ENCODE measurements at places on chromosomes 2 and 18.

- DNase-seq: no peak
These were observed 12.6 kb downstream of the CTAGE1 start for GRCh38 chr18:22405142-22405541.

DNA sequence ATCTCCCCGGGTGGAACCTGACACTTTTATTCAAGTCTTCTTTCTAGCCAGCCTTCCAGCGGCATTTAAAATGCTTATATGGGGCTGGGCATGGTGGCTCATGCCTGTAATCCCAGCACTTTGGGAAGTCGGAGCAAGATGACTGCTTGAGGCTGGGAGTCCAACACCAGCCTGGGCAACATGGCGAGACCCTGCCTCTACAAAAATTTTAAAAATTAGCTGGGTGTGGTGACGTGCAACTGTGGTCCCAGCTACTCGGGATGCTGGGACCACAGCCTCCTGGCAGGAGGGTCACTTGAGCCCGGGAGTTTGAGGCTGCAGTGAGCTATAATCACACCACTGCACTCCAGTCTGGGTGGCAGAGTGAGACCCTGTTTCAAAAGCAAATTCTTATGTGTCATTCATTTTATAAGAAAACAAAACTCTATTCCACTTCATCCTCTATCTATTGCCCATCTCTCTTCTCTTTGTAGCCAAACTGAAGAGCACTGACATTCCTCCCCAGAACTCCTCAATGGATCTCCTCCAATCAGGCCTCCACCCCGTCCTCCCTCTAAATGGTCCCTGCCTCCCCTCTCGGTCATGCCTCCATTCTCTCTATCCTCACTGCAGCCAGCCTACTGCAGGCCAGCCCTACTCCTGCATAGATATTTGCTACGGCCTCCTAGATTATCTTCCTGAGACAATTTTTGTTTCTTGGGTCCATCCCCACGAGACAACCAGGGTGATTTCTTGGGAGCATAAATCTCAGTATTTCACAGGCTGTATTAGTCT is 18.0 kb upstream of the RHOB start:
- DNase-seq: no peak

GRCh38 chr2:107625982-107626381 is 200.7 kb upstream of the RGPD4 start:
- no peak for DNase-seq

GRCh38 chr2:144971786-144972335 is 451.9 kb upstream of the ZEB2 start:
- DNase-seq: no peak

- DNase-seq: no peak
These were observed 432.7 kb downstream of the IRS1 start for GRCh38 chr2:226366920-226367319.

DNA sequence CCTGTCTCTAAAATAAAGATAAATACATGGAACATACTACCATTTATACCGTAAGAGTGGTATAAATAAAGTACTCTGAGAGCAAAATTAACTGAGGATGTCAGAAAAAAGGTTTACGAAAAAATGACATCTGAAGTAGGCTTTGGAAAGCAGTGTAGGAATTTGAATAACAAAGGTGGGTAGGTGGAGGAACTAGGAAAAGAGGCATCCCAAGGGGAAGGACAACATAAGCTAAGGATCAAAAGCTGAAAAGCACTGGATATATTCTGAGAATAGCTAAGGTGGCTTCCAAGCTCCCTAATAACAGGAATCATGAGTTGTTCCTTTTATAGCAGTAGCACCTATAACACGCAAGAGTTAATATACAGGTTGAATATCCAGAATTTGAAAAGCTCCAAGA is 91.3 kb downstream of the BAZ2B start:
- no peak for DNase-seq

All from MCF 10A (cell line).